ENCODE measurements at places on chromosomes 7 and 10. TPM values are rescaled to one million over a fixed set of nuclear protein-coding genes. Genes with fewer than 3 reads are reported as not detected.

The SPDYE5 gene
- not detected for total RNA-seq

DNA sequence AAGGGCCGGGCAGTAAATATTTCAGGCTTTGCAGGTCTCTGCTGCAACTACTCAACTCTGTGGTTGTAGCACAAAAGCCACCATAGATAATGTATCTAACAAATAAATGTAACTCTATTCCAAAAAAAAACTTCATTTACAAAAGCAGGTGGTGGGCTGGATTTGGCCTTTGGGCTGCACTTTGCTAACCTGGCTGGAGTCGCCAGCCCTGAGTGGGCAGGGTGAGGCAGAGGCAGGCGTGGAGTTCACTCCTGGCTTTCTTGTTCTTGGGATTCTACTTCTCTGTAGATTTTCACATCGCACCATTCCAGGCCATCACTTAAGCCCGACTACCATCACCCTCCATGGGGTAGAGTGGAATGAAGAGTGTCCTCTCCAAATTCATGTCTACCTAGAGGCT lies 367.6 kb upstream of the MGMT start:
- DNase-seq, result no peak

DNA sequence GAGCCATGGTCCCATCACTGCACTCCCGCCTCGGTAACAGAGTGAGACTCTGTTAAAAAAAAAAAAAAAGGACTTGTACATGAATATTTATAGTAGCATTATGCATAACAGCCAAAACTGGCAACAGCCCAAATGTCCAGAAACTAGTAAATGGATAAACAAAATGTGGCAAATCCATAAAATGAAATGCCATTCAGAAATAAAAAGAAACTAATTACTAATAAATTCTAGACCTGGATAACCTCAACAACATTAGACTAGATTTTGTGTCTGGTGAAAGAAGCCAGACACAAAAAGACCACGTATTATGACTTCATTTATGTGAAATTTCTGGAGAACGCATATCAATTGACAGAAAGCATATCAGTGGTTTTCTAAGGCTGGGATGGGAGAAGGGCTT lies 74.5 kb downstream of the HPSE2 start:
- no peak for DNase-seq

The MYO1G gene
- 0.41 TPM for total RNA-seq

DNA sequence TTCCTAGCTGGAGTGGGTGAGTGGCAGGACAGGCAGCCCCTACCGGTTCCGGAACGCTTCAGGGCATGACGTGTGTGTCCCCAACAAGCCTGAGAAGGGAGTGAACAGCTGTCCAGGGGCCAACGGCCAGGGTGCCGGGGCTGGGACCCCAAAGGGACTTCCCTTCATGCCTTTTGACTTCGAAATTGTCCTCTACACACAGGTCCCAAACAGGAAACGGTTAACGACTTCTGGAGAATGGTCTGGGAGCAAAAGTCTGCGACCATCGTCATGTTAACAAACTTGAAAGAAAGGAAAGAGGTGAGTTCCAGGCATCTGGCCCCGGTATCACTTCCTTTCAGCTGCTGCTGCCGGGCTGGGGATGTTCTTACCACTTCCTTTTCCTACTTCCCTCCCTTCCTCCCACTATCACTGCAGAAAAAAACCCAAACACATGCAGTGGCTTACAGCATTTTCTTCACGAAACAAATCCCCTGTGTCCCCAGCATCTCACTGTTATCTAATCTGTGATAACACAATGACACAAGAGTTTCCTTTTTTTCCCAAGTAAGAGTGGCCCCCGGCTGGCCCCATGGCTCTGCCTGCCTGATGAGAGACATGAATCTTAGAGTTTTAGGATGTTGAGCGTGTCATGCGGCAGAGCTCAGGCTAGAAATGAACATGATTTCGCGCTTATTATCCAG lies 63.2 kb downstream of the MKI67 start:
- no peak for DNase-seq

The COL13A1 gene
- total RNA-seq, result 1.0 TPM

The FUOM gene
- total RNA-seq, result 39.6 TPM

DNA sequence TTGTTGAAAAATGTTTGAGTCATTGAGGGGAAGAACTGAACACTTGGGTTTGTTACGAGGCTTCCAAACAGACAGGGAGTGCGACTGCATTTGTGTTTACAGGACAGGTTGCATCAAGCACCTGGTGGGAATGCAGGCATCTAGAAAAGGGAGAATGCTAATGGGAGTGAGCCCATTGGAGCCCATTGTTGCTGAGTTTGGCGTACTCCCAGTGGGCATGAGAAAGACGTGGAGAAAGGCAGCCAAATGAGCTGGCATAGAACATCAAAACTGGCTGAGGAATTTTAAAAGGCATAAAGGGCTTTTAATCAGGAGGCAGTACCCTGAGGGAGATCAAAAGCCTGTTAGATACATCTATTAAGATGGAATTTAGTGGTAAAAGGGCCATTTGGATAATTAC lies 171.6 kb upstream of the NPSR1 start:
- no peak for DNase-seq

The AMPH gene
- not detected for total RNA-seq
